LNCaP clone FGC (cell line): ENCODE measurements at places on chromosomes 2 and 18.

GRCh38 chr2:108193251-108193650 is 46.5 kb upstream of the SULT1C3 start:
- DNase-seq, result no peak

- peak; percentile 53 for DNase-seq
Measured at GRCh38 chr2:163610817-163611556, 124.8 kb downstream of the FIGN start.

- no peak for DNase-seq
Measured at GRCh38 chr2:111030945-111031344, 89.8 kb upstream of the BCL2L11 start.

DNA sequence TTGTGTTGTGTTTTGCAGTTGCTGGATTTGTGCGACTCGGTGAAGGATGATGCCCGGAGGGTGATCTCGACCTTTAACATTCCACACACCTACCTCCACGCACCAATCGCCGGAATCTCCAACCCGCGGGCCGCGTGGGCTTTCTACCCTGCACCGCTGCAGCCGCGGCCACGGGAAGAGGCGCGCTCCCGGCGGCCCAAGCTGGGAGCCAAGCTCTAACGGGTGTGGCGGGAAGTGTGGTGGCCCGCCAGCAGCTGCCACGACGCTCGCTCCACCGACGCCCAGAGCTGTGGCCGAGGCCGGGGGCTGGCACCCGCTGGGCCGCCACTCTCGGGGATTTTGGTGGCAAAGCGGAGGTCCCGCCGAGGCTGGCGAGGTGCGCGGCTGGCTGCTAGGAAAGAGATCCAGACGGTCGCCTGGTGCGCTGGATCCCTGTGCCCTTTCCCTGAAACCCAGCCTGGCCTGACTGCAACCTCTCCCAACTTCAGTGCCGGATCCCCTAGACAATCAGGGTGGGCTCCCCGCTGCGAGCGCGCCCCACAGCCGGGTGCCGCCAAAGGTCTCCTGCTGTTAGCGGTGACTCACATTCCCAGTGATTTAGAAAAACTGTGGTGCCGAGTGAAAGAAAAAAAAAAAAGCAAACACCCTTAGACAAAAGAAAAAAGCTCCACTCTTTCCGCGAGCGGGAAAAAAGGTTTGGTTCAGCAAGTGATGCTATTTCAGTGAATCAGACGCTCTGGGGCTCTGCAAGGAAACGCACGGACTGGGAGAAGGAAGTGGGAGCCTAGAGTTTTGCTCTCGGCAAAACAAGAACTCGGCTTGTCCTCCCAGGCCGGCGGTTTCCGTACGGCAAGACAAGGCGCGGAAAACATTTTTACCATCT is 2.9 kb upstream of the BCL2L11 start:
- DNase-seq, result no peak

DNA sequence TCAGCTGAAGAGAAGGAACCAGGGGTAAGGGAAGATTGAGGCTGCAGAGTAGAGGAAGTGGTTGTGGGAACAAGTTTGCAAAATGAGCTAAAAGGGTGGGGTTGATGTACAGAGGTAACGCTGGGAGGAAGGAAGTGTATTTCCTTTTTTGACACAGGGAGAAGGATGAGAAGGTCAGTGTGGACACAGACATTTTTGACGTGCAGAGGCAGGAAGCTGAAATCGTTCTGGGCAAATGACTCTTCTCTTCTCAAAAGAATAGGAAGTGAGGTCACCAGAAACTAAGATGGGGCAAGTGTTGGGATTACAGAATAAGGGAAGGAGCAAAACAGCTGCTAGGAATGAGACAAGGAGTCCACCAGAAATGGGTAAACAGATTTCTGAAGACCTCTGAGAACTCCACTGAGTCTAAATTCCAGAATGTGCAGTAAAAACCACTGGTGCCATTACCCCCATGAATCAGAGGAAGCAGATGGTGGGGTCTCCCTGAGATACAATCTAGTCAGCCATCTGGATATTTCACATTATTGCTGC is 20.0 kb upstream of the RNF149 start:
- DNase-seq, result no peak

DNA sequence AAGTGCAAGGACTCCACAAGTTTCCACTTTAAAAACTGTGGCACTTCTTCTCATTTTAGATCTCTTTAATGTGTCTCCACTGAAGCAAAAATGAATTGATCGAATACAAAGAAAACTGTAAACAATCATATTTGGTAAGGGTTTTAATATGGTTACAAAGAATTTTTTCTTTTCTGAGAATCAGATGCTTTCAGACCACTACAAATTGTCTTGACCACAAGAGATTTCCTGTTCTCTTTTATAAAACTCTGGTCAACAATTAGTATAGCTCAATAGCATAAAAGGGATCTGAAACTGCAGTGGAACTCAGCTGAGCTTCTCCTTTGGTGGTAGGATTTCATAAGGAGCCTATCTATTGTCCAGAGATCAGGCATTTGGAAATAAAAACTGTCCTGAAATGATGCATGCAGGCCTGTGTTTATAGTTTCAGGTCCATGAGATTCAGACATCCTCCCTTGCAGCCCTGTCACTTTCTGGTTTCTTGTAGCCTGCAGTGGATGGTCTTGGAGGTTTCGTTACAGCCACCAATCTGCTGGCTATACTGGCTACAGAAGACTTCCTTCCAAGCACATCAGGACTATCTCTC is 120.0 kb downstream of the DOCK10 start:
- no peak for DNase-seq
